ENCODE measurements at places on chromosomes 1 and 21.

DNA sequence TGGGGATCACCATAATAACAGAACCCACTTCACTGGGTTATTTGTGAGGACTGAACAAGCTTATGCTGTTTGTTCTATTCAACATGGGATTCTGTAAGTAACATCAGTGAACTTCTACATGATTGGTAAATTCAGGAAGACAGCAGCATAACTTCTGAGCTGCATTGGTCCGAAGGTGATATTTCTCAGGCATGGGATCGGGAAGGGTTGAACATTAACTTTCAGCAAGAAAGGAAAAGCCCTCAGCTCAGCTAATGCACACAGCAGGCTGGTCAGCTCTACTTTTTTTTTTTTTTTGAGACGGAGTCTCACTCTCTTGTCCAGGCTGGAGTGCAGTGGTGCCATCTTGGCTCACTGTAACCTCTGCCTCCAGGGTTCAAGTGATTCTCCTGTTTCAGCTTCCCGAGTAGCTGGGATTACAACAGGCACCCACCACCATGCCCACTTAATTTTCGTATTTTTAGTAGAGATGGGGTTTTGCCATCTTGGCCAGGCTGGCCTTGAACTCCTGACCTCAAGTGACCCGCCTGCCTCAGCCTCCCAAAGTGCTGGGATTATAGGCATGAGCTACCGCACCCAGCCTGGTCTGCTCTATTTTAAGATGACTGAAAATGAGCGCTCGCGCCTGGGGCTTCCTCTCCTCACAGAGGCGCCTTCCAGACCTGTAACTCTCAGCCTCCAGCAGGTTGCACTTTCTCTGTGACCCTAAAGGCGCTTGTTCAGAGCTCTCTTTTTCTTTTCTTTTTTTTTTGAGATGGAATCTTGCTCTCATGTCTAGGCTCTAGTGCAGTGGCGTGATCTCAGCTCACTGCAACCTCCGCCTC, 42.2 kb downstream of the ECE1 start:
- no peak for DNase-seq

- peak; percentile 53 for DNase-seq
These were observed 2.0 kb downstream of the POLR3C start for GRCh38 chr1:145826030-145826429.

- DNase-seq, result peak; percentile 55
These were observed 54.3 kb upstream of the HNRNPU start for GRCh38 chr1:244918421-244919319.

DNA sequence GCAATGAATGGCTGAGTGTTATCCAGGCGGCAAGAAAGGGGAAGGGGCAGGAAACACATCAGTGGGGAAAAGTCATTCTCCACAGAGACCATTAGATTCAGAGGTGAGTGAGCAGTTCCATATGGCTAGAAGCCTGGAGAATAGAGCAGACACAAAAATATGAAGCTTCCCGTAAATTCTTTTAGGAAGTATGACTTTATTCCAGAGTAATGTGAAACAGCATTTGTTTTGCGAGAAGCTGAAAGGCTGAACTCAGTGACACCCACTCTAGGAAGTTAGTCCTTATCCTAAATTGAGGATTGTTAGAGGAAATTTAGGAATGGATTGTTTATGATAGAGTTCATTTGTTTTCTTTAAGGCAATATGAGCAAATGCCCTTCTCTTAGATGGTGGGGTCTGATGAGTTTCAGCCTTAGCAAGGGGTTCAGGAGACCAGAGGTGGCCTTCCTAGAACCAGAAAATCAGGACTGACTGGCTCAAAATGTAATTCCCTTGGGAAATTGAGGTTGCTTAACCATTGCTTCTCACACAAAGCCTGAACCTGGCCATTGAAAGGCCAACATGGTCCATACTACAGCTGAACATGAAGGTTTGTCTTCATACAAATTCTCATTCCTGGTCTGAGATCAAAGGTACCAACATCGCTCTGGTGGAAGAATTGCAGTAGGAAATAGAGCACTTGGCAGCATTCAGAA, 167.5 kb downstream of the TPR start:
- DNase-seq, result no peak

- DNase-seq, result no peak
These were observed at the start of gene DIO1 for GRCh38 chr1:53893999-53894636. Gene DIO1, plus strand, starts transcription at chr1:53894187. Its CDS starts 24 bp downstream, at chr1:53894211.

DNA sequence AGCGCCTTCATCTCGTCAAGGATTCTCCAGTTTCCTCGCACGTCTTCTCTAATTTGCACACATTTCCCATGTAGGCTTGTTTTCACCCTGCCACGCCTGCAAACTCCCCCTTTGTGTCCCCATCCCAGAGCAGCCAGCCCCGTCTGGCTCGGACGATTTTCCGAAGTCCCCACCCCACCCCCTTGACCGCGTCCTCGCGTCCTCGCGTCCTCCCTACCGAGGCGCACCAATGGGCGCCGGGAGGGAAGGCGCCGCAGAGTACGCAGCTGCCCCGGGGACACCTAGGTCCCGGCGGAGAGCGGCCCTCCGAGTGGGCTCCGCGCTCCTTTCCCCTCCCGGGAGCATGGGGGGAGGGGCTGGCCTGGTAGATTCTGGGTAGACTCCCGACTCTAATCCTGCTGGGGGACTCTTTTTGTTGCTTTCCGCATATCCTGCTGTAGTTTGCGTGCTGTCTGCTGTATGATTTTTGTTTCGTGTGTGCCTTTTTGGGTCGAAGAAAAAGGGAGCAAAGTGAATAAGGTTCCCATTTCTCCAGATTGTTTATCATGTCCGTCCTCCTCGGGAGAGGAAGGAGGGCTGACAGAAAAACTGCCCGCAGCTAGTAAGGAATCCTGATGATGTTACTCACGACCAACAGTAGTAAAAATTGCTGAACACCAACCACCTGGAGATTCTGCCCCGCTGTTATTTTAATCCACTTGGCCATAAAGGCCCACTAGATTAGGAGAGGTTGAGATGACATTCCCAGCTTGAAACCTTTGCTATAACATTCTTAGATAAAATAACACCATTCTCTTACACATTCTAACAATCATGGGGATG, 1.5 kb downstream of the CACHD1 start:
- peak; percentile 69 for DNase-seq

DNA sequence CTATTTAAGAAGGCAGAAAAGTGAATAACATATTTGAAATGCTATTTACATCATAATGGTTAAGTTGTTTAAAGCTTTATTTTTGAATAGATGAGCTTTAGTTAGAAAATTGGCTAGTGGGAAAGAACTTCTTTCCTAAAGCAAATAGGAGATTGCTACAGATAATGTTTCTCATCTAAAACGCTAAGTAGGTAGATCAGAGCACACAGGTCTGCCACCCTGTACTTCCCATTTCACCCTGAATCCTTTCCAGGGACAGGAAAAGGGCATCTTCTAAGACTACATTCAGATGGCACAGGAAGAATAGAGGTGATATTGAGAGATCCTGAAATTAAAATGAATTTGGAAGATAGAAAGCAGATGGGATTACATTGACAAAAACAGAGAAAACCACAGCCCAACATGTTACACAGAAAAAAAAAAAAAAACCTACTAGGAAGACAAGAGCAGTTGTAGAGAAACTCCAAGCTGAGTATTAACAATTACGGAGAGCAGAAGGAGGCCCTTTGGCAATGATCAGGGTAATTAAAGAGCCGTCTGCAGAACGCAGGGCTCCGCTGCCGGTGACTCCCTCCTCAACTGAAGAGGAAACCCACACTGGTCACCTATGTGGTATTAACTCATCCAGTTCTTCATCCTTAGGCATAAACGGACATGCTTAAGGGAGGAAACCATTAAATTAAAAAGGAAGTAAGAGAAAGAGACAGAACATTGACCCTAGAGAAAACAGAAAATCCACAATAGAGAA, 53.6 kb upstream of the MAP10 start:
- DNase-seq, result no peak

DNA sequence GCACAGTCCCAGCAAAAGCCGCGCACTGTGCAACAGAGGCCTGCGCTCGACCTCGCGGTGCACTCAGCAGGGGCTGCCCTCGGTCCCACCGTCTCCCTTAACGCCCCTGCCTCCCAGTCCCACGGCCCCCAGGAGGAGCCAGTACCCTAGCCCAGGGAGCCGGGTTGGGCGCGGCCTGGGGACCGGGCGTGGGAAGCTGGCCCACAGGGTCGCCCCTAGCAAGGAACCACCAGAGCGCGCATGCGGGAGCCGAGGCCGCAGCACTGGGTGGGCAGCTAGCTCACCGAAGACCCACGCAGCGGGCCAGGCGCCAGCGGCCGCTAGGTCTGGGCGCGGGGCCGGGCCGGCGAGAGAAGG, 21.6 kb upstream of the ZNF678 start:
- DNase-seq, result peak; percentile 53

- no peak for DNase-seq
These were observed 287.3 kb upstream of the SGIP1 start for GRCh38 chr1:66246351-66247269.

GRCh38 chr1:16903054-16903453, 7.3 kb downstream of the RNU1-2 start:
- no peak for DNase-seq

DNA sequence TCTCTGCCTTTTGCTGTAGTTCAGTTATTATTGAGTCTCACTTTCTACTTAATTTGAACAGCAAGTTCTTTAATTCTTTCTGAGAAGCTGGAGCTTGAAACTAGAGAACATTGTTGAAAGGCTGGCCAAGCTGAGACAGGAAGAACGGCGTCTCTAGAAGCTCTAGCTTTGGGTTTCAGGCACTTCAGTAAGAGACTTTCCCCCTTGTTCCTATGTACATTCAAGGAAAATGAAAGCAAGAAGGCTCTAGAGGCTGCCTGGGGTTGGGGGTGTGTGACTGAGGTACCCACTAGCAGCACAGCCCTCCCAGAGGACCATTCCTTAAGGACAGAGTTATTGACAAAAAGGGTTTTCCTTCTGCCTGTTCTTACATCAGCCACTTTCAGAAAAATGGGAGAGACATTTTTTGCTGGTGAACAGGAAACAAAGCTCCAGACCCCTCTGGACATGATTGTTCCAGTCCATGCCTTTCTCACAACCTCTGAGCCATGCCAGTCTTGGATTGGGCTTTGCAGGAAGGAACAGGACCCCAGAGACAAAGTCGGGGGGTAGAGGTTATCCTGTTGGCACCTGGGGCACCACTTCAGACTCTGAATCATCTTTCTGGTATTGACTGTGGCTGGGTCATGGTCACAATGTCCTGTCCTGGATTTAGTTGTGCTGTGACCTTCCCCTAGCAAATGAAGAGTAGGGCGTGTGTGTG, 63.1 kb downstream of the LAMC2 start:
- DNase-seq, result no peak

GRCh38 chr1:14265495-14265894, 333.0 kb upstream of the KAZN start:
- DNase-seq, result no peak

- DNase-seq, result no peak
These were observed 182.5 kb downstream of the AKT3 start for GRCh38 chr1:243667591-243667990.

DNA sequence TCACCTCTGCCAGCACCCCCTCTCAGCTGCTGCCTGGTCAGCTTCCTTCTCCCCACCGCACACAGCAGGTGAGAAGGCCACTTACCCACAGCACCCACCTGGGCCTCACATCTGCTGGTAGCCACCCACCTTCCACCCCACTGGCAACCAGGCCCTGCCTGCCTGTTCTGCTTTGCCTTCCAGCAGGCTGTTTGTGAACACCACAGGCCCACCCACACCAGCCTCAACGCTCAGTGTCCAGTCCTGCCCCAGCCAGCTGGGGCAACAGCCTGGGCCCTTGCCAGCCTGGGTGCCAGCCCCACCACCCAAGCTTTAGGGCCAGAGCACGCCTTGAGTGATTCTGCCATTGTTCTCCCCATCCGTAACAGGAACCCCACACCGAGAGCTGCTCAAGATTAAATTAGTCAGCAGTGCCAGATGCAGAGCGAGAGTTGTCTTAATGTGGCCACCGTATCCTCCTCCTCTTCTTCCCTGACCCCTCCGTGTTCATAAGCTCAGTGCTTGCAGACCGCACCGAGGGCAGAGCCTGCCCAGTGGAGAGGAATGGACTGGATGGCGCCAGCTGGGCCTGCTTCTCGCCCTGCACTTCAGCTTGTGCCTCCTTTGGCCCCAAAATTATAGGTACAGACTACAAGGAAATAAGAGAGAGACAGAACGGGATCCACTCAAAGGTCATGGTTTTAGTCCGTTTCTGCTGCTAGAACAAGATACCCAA, 120.3 kb upstream of the COL6A1 start:
- no peak for DNase-seq

DNA sequence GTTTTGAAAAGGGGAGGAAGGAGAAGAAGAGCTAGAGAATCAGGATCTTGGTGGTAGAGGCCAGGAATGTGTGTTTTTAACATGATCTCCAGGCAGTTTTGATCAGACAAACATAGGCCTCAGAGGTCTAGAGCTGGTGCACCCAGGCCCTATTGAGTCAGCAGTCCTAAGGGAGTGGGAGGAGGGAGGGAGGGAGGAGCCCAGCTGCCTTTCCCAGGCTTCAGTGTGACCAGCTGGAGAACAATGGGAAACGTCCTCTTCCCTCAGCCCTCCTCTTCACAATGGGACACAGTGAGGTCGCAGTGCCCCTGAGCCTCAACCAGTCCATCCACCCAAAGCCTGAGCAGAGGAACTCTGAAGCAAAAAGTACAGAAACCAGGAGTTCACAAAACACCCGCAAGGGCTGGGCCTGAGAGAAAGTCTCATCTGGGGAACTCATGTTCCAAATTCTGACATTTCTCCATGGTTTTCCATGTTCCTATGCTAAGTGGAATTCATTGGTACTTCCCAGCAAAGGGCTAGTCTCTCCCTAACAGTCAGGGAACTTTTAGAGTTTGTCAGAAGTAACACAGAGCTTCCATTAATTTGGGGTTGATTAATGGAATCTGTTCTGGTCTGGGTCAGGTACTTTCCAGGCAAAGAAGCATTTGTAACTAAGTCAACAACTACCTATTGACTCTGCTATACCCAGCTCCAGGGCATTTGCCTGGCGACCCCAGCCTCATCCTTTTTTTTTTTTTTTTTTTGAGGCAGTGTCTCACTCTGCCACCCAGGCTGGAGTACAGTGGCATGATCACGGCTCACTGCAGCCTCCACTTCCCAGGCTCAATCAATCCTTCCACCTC, 37.5 kb downstream of the ELAPOR1 start:
- no peak for DNase-seq

GRCh38 chr1:202951437-202951836, 6.7 kb downstream of the ADIPOR1 start:
- no peak for DNase-seq

DNA sequence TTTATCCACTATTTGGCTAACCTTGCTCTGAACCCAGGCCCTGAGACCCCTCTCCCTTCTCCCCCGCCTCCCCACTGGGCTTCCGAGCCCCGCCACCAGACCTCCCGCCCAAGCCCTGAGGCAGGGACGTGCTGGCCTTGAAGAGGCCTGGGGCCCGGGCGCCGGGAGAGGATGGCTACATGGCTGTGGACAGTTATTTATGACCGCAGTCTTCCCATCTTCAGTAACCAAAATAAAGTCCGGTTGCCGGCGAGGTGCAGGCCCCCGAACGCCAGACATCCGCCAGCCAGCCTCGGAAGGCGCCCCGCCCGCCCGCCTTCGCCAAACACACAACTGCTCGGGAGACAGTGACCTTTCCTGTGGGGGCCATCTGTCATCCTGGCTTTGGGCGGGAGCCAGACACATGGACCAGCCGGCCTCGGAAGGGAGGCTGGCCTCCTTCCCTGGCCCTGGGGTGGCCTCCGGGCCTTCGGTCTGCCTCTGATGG, 69.0 kb downstream of the DHRS3 start:
- no peak for DNase-seq

- no peak for DNase-seq
These were observed 13.8 kb downstream of the INTS7 start for GRCh38 chr1:212021563-212021962.

GRCh38 chr1:30589083-30589482, 134.3 kb downstream of the MATN1 start:
- DNase-seq, result no peak
